ENCODE measurements at places on chromosomes 4 and X.

DNA sequence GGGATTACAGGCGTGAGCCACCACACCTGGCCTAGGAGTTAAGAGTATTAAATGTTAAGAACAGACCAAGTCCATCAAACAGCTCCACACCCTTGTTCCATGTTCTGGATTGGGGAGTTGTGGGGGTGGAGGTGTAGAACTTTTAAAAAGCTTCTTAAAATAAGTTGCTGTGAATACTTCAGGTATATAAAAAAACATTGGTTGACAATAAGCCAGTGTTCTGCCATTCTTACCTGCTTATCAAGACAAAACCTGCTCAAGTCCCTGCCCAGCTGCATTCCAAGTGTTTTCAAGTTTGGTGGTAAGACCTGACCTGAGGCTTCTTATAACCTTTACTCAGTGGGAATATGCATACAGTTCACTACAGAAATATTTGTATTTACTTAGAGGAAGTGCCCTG is 6.4 kb downstream of the RBM3 start:
- no peak for DNase-seq

DNA sequence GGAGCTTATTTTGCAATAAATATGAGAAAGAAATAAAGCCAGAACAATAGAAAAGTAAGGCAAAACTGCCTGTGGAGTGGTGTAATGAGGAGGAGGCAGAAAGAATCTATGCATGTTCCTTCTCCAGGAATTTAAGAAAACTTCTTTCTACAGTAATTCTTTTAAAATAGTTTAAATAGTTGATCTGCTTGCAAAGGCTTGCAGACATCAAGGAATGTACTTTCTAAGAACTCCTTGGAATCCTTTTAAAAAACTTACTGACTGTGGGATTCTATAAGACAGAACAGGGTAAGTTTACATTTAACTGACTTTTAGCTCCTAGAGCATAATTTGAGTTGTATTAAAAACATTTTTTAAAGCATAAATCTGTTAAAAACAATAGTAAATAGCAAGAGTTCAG is 63.2 kb upstream of the ALB start:
- DNase-seq = no peak

- DNase-seq = no peak
These were observed 8.2 kb downstream of the FAM184B start for GRCh38 chr4:17773135-17773698.

- no peak for DNase-seq
These were observed 253.4 kb upstream of the CASK start for GRCh38 chrX:42176789-42177188.

- no peak for DNase-seq
These were observed 5.9 kb upstream of the HSD17B10 start for GRCh38 chrX:53440101-53440500.

GRCh38 chrX:54237014-54237413 is 54.0 kb upstream of the FAM120C start:
- no peak for DNase-seq

GRCh38 chrX:101759000-101759399 is 99.3 kb upstream of the ARMCX2 start:
- DNase-seq = peak; percentile 37

GRCh38 chr4:1338752-1339414 is 8.1 kb upstream of the UVSSA start:
- DNase-seq = no peak

GRCh38 chr4:164136180-164136616 is 617.7 kb upstream of the SMIM31 start:
- DNase-seq = peak; percentile 55

DNA sequence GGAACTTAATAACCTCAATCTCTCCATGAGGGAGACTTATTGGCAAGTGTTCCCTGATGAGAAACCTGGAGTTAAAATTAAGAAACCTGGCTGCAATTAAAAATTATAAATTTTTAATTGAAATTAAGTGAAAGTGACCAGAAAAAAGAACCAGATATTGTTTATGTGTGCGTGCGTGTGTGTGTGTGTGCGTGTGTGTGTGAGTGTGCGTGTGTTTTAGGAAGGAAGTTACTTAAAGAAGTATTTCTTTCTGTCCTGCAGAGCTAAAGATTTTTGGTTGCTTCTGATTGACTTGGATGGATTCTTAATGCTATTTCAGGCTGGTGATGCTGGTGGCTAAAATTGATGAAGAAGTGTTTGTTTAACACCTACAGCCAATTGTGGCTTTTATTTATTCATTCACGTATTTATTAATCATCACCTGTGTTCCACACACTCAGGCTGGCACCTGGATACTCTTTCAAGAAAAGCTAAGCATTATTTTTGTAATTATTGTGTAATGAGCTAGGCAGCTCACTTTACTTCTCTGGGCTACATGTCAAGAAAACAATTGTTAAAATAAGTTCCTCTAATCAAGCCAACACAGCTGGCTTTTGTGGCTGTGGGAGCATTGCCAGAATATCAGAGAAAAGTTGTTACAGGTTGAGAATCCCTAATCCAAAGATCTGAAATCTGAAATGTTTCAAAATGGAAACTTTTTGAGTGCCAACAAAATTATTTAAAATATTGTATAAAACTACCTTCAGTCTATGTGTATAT is 68.5 kb downstream of the CEP44 start:
- no peak for DNase-seq

GRCh38 chr4:141019768-141020167 is 113.5 kb downstream of the RNF150 start:
- no peak for DNase-seq

GRCh38 chrX:16981209-16981608 is 34.8 kb downstream of the REPS2 start:
- DNase-seq = no peak

- DNase-seq = no peak
These were observed 63.1 kb upstream of the KLHL13 start for GRCh38 chrX:118179718-118180117.

DNA sequence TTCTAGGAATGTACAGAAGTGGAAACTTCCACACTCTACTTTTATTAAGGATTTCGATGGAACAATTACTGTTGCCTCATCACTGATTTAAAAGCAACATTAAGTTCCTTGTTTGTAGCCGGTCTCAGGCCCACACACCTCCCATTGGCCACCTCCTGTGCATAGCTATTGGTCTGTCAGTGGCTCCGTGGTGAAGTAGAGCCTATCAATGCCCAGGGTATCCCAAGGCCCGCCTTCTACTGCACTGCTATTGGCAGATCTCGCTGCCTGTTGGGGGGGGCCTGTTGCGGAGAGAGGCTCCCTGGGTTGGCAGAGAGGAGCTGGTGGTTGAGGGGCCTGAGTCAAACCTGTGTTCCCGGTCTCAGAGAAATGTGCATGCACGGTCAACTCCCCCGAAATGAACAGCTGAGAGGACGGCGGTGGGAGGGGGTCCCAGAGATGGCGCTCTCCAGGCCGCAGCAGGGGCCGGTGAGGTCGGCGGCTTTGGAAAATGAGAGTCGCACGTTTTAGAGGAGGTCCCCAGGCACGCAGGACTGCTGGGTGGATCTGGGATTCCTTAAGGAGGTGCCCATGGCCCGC is 4.9 kb upstream of the ARAF start:
- DNase-seq = peak; percentile 77
